ENCODE measurements at places on chromosomes 5 and 9.

DNA sequence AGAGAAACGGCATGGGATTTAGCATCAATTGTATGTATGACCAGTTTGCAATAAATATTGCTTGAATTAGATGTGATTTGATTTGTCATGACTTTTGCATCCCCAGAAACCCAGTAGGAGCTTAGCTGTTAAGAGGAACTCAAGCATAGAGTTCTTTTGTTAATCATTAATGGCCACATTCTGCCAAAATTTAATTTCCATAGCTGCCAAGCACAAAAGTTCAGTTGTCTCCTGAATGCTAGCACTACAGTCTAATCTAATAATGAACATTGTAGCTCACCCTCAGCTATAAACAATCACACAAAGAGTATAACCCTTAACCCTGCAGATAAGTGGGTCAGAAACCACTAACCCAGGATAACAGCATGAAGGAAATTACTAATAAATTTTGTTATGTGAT is 169.8 kb upstream of the GRAMD2B start:
- no peak overlapping the region for H3K27ac ChIP-seq
- no peaks in the 10 kb centered on the region for H3K4me1 ChIP-seq
- no peak overlapping the region for H3K4me3 ChIP-seq
- no peaks in the 10 kb centered on the region for H3K36me3 ChIP-seq
- no peak for DNase-seq

DNA sequence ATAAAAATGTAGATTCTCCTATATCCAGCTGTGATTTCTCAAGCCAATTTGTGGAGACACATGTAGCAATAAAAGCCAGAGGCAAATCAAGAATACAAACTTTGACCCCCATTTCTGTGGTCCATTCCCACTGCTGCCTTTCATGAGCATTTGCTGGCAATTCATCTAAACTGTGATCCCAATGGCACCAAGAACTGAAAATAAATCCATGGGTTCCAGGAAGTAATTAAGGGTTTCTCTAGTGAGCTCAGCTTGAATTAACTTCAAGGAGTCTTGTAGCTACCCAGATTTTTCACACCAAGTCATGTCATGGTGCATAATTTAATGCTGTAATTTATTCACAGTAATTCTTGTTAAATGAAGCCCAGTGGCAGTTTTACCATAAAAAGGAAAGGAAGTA is 145.0 kb upstream of the SMC2 start:
- DNase-seq: no peak
- no peaks in the 10 kb centered on the region for H3K27me3 ChIP-seq
- no peaks in the 10 kb centered on the region for H3K4me1 ChIP-seq
- H3K36me3 ChIP-seq: no peaks in the 10 kb centered on the region

DNA sequence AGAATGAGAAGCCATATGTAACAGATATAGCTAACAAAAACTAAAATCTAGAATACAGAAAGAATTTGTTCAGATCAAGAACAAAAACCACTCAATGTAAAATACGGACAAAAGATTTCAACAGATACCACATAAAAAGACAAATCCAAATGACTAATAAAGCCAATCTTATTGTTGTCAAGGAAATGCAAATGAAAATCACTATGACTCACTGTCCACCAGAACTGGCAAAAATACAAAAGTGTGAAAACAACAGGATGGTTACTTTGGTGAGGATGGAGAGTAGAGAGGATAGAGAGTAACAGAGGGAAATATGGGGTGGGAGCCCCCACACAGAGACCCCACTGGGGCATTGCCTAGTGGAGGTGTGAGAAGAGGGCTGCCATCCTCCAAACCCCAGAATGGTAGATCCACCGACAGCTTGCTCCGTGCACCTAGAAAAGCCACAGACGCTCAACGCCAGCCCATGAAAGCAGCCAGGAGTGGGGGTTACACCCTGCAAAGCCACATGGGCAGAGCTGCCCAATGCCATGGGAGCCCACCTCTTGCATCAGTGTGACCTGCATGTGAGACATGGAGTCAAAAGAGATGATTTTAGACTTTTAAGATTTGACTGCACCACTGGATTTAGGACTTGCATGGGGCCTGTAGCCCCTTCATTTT is 15.2 kb upstream of the RHOBTB3 start:
- peaks cover 11% of the 10 kb centered on the region for H3K4me1 ChIP-seq
- H3K36me3 ChIP-seq: no peaks in the 10 kb centered on the region
- no peaks in the 10 kb centered on the region for H3K27me3 ChIP-seq
- no peak overlapping the region for H3K27ac ChIP-seq
- no peak for DNase-seq
- H3K4me3 ChIP-seq: no peak overlapping the region

GRCh38 chr9:135692410-135692809 is 6.9 kb downstream of the SOHLH1 start:
- no peak overlapping the region for H3K4me3 ChIP-seq
- no peaks in the 10 kb centered on the region for H3K36me3 ChIP-seq
- no peak for DNase-seq
- no peak overlapping the region for H3K27ac ChIP-seq
- no peaks in the 10 kb centered on the region for H3K4me1 ChIP-seq

DNA sequence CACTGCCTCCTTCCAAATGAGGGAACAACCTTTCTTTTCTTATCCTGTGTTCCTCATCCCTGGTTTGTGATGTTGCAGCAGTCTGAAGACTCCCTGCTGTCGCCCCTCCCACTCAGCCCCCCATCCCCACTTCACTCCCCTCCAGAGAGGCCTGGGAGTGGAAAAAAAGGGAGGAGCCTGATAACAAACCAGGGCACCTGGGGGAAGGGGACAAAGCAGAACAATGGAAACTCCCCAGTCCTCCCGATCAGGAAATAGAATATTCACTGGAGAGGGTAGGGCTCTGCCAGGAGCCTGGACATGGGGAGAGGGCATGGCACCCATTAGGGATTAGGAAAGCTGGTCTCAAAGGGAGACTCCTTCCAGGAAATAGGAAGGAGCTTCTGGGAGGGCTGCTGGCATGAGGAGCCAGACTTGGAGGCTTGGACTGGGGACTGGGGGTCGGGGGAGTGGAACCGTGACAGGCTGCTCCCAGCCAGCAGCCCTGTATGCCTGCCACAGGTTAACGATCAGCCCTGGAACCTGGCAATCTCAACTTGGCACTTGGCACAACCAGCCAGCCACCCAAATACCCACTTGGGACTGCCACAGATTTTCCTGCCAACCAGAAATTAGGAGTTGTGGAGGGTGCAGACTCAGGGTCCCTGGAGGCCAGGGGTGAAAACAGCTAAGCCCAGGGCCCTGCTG is 20.0 kb downstream of the PCDH1 start:
- H3K4me1 ChIP-seq: no peaks in the 10 kb centered on the region
- H3K27ac ChIP-seq: no peak overlapping the region
- H3K4me3 ChIP-seq: no peak overlapping the region

DNA sequence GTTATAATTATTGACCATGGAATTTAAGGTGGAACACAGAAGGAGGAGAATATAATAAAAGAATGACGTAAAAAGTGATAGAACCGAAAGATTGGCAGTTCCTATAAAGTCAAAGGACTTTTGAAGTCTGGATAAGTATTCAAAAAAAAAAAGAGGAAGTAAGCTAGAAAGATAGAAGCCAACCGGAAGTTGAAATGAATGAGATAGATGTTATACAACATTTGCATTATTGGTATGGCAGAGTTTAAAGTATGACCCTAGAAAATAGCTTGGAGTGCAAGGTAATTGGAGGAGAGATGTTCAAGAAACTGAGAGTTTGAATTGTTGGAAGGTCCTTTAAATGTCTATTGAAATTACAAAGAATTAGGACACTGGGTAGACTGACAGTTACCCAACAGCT is 293.6 kb downstream of the FER start:
- H3K27ac ChIP-seq: no peak overlapping the region
- H3K36me3 ChIP-seq: no peaks in the 10 kb centered on the region
- H3K4me3 ChIP-seq: no peak overlapping the region
- H3K4me1 ChIP-seq: no peaks in the 10 kb centered on the region

DNA sequence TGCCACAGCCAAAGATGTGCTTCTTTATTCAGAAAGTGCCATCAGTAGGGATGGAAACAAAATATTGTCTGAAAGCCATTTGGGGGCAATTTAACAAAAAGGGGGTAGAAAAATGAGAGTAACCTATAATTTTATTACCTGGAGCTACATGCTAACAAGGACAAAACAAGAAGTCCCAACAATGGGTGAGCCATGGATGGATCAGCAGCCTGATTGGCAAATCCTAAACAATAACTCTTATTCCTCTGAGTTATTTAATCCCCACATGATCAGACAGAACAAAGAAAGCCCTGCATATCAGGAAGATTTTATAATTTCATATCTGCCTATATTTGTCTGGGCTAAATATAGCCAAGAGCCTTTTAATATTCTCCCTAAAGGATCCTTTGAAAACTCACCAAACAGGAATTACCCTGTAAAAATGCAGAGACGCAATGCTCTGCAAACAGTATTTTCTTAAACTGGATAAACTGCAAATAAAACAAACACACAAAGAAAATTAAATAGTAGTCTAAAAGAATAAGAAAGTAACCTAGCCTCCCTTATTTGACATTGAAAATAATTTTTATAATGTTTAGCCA is 483.4 kb downstream of the ZNF608 start:
- H3K27me3 ChIP-seq: no peaks in the 10 kb centered on the region
- DNase-seq: no peak
- H3K36me3 ChIP-seq: no peaks in the 10 kb centered on the region
- no peak overlapping the region for H3K4me3 ChIP-seq

- H3K36me3 ChIP-seq: no peaks in the 10 kb centered on the region
- DNase-seq: no peak
- no peak overlapping the region for H3K27ac ChIP-seq
- H3K27me3 ChIP-seq: no peaks in the 10 kb centered on the region
- no peaks in the 10 kb centered on the region for H3K4me1 ChIP-seq
Measured at GRCh38 chr5:66620711-66621110, 24.5 kb downstream of the MAST4 start.

DNA sequence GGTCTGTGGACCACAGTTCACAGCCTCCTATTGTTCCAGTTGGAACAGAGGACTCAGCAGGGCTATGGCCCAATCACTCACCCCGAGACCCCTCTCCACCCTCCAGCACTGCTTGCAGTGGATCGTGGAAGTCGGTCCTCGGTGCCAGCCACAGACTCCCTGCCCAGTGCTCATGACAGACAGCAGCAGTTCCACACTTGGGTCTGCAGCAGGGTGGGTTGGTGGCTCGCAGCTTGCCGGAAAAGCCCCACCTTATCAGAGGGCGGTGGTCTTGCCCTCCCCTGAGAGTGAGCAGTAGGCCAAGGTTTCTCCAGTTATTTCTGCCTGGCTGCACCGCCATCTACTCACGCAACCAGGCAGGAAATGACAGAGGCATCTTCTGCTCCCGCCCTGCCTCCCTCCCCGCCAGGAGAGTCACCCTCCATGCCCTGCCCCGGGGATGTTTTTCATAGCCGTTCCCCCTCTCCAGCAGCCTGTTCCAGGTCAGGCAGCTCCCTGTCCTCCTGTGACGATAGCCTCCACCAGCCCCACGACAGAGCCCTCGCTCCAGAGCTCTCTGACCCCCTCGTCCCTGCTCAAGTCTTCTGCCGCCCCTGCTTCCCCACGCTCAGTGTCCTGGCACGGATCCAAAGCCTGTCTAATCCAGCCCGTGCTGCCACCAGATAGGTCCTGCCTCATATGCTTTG is 34.5 kb downstream of the UNC5A start:
- H3K4me1 ChIP-seq: no peaks in the 10 kb centered on the region
- DNase-seq: no peak
- no peak overlapping the region for H3K27ac ChIP-seq
- peaks cover 67% of the 10 kb centered on the region for H3K27me3 ChIP-seq

DNA sequence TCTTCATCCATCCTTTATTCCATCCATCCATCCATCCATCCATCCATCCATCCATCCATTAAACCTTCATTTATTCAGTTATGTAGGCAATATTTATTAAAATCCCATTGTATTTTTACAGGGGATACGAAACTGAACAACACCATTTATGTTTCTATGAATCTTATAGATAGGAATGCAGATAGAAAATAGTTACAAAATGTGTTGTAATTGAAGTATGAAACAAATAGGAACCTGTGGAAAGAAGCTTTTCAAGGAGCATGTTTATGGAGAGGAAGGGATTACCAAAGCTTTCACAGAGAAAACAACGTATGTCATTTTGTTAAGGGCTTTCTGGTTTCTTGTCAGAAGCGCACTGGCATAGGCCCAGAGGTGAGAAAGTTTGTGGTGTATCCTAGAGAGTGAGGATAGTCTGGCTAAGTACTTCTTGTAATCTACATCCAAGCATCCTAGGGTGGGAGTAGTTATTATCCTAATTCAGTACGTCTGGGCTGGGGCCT is 184.0 kb downstream of the CNTLN start:
- no peak for DNase-seq
- H3K27ac ChIP-seq: no peak overlapping the region
- H3K36me3 ChIP-seq: no peaks in the 10 kb centered on the region
- no peaks in the 10 kb centered on the region for H3K27me3 ChIP-seq
- no peaks in the 10 kb centered on the region for H3K4me1 ChIP-seq
- no peak overlapping the region for H3K4me3 ChIP-seq

GRCh38 chr5:168443533-168443932 is 42.7 kb upstream of the RARS1 start:
- H3K36me3 ChIP-seq: no peaks in the 10 kb centered on the region
- H3K27me3 ChIP-seq: no peaks in the 10 kb centered on the region
- H3K27ac ChIP-seq: no peak overlapping the region
- no peak for DNase-seq

GRCh38 chr9:83266666-83267496 is 203.9 kb upstream of the RASEF start:
- peaks cover 13% of the 10 kb centered on the region for H3K4me1 ChIP-seq
- H3K27ac ChIP-seq: no peak overlapping the region
- H3K27me3 ChIP-seq: no peaks in the 10 kb centered on the region
- H3K36me3 ChIP-seq: no peaks in the 10 kb centered on the region
- H3K4me3 ChIP-seq: no peak overlapping the region

- no peak for DNase-seq
- no peak overlapping the region for H3K4me3 ChIP-seq
- H3K36me3 ChIP-seq: no peaks in the 10 kb centered on the region
- H3K27ac ChIP-seq: no peak overlapping the region
- H3K4me1 ChIP-seq: no peaks in the 10 kb centered on the region
- no peaks in the 10 kb centered on the region for H3K27me3 ChIP-seq
Measured at GRCh38 chr5:117077142-117077541, 502.5 kb upstream of the SEMA6A start.

DNA sequence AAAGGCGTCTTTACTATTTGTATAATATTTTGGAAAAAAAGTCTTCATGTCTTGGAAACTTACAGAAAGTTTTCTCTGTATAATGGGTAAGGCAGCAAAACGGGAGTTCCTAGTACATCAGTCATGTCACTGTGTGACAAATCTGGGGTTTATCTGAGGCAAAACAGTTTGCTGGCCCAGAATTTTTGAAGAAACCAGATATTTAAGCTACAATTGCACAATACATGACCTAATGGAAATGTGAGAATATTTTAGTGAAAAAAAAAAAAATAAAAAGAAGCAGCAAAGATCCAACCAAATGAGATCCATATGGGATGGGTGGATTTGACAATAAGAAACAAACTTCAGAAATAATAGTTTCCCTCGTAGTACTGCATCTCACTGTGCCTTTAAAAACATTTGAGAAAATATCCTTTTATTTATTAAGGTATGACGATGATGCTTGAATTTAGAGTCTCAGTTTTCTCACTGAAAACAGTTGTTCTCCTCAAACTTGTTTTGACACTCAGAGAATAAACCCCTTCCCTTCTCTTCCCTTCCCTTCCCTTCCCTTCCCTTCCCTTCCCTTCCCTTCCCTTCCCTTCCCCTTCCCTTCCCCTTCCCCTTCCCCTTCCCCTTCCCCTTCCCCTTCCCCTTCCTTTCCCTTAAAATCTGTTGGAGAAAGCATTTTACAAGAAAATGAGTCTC is 180.5 kb upstream of the TUT7 start:
- no peaks in the 10 kb centered on the region for H3K36me3 ChIP-seq
- H3K27ac ChIP-seq: peak overlapping the region; percentile 38
- no peaks in the 10 kb centered on the region for H3K27me3 ChIP-seq
- no peak overlapping the region for H3K4me3 ChIP-seq
- H3K4me1 ChIP-seq: no peaks in the 10 kb centered on the region
